ENCODE measurements at places on chromosomes 1 and 21.

DNA sequence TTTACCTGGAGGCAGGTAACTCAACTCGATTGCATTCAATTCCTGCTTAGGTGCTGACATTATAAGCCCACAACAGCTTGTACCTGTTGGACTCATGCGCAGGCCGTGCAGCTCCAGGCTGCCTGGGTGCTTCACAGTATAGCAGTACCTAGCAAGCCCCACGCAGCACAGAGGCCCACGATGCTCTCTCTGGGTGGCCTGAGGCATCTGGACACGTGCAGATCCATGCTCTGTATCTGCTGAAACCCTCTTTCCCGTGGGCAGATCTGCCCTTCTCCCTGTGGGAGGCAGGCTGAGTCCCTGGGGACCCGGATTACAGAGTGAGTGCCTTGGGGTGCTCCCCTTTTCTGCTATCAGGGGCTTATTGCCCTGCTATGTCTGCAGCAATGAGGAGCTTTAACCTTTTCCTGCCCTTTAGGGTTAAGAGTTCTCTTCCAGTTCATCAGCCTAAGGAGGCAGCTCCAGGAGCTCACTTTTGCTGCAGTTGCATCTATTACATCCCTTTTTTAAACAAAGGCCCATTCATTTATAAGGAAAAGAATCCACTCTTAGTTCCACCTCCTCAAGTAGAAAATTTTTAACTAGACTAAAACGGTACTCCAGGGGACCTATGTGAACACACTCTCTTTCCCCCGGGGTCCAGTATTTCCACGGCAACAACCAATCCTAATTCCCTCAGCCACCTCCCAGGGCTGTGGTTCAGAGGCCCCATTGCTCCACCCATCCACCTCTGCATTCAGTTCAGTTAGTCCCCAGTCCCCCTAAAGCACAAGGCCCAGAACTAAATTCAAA, 19.3 kb downstream of the ITPKB start:
- no peak for DNase-seq

DNA sequence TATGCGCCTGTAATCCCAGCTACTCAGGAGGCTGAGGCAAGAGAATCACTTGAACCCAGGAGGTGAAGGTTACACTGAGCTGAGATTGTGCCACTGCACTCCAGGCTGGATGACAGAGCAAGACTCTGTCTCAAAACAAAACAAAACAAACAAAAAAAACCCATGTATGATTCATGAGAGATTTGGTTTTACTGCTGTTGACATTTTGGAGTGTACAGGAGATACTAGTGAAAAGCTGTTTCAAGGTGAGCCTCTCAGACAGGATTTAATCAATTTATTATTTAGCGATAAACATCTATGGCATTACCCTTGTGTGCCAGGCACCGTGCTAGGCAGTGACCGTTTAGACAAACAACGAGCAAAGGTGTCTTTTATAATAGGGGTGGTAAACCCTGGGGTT, 16.5 kb downstream of the LHX4 start:
- DNase-seq, result no peak

- DNase-seq, result no peak
Measured at GRCh38 chr1:171756856-171757255, 15.0 kb upstream of the VAMP4 start.

DNA sequence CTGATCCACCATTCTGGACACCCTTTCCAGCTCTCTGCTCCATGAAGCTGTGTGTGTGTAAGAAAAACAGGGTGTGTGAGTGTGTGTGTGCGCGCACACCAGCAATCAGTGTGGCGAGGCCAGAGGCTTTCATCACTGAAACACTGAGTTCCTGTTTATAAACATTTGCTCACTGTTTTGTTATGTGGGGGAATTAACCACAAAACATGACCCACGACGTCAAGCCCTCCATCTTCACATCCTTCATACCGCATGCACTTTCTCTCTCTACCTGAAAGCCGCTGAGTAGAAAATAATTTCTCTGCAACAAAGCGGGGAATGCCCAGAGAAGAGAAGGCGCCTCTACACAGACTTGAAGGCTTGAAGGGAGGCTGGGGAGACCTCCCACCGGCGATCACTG, 148.9 kb upstream of the IRF2BP2 start:
- no peak for DNase-seq

DNA sequence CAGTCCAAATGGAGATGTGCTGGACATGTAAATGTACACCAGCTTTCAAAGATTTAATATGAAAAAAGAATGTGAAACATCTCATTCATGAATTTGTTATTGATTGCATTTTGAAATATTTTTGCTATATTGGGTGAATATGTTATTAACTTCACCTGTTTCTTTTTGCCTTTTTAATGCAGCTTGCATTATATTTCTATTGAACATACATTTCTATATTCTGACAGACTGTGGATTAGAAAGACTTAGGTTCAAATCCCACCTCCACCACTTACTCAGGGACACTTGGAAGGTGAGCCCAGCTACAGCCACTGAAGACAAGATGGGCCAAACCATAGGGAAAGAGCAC, 37.8 kb downstream of the LRRN2 start:
- no peak for DNase-seq

- no peak for DNase-seq
Measured at GRCh38 chr1:71949681-71950080, 332.7 kb downstream of the NEGR1 start.
